ENCODE measurements at places on chromosomes 2 and 18. TPM values are rescaled to one million over a fixed set of nuclear protein-coding genes. Genes with fewer than 3 reads are reported as not detected.

- no peak overlapping the region for H3K4me3 ChIP-seq
- no peaks in the 10 kb centered on the region for H3K4me1 ChIP-seq
- no peak for DNase-seq
Measured at GRCh38 chr2:129777762-129778583, 201.5 kb upstream of the RAB6C start.

GRCh38 chr2:43233218-43234212 is 7.1 kb upstream of the ZFP36L2 start:
- no peak overlapping the region for H3K4me3 ChIP-seq
- no peak for DNase-seq
- peak overlapping the region; percentile 31 for H3K27ac ChIP-seq
- peaks cover 14% of the 10 kb centered on the region for H3K36me3 ChIP-seq
- peaks cover 26% of the 10 kb centered on the region for H3K4me1 ChIP-seq
- no peaks in the 10 kb centered on the region for H3K27me3 ChIP-seq

The TMEM87B gene
- total RNA-seq = 22.7 TPM

- H3K27me3 ChIP-seq = no peaks in the 10 kb centered on the region
- no peaks in the 10 kb centered on the region for H3K36me3 ChIP-seq
- H3K4me1 ChIP-seq = no peaks in the 10 kb centered on the region
- H3K4me3 ChIP-seq = no peak overlapping the region
Measured at GRCh38 chr2:199220920-199221319, 236.8 kb downstream of the SATB2 start.

- no peak for DNase-seq
- no peak overlapping the region for H3K27ac ChIP-seq
- H3K36me3 ChIP-seq = no peaks in the 10 kb centered on the region
- no peak overlapping the region for H3K4me3 ChIP-seq
Measured at GRCh38 chr2:211568439-211568838, 970.2 kb downstream of the ERBB4 start.

DNA sequence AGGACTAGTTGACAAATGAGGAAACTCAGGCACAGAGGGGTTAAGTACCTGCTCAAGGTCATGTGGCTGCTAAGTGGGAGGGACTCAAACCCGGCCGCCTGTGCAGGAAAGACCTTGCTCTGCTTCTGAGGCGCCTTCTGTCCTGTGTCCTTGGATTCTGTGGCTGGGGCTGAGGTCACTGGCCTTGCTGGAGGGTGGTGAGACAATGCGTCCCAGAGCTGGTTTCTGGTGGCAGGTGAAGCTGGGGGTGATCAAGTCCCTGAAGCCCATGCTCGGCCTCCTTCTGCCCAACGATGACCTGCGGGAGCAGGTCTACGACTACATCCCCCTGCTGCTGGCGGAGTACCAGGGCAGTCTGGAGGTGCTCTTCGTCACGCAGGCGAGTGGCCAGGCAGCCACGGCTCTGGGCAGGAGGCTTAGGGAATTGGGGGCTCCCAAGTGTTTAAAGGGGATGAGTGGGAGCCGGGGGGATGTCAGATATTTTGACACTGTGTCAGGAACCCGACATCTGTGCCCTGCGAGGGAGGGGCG is 16.1 kb downstream of the MROH2A start:
- H3K27ac ChIP-seq = no peak overlapping the region
- no peaks in the 10 kb centered on the region for H3K27me3 ChIP-seq
- no peaks in the 10 kb centered on the region for H3K36me3 ChIP-seq

- H3K36me3 ChIP-seq = no peaks in the 10 kb centered on the region
- H3K27me3 ChIP-seq = peaks cover 4% of the 10 kb centered on the region
- H3K4me3 ChIP-seq = no peak overlapping the region
- H3K27ac ChIP-seq = no peak overlapping the region
Measured at GRCh38 chr2:6685447-6685846, 180.3 kb downstream of the CMPK2 start.

- H3K27me3 ChIP-seq = peaks cover 10% of the 10 kb centered on the region
- no peak overlapping the region for H3K4me3 ChIP-seq
- H3K4me1 ChIP-seq = no peaks in the 10 kb centered on the region
- H3K27ac ChIP-seq = no peak overlapping the region
- no peak for DNase-seq
Measured at GRCh38 chr2:16763493-16763899, 97.9 kb upstream of the CYRIA start.

The ZNF24 gene
- total RNA-seq = 46.9 TPM

The FSIP2 gene
- 0.17 TPM for total RNA-seq

The FAP gene
- total RNA-seq = not detected

DNA sequence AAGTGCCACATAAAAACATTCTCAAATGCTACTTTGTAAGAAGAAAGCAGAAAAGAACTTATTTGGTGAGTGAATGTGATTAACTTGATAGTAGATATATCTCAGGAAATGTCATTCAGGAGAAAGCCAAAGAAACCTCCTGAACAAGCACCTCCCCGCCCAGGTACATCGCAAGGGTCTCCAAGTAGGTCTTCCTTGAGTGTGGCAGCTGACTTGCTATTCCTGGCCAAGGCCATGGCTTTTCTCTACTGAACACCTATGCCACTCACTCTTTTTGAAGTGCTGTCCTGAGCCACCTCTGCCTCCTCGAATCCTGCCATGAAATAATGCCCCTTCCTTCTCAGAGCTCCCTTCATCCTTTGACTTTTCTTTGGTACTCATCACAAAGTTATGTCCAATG is 54.0 kb downstream of the NDUFA10 start:
- peaks cover 68% of the 10 kb centered on the region for H3K36me3 ChIP-seq
- no peaks in the 10 kb centered on the region for H3K27me3 ChIP-seq
- H3K4me3 ChIP-seq = no peak overlapping the region
- no peak for DNase-seq

The UPP2 gene
- total RNA-seq = not detected

The PAX8 gene
- 0.74 TPM for total RNA-seq

DNA sequence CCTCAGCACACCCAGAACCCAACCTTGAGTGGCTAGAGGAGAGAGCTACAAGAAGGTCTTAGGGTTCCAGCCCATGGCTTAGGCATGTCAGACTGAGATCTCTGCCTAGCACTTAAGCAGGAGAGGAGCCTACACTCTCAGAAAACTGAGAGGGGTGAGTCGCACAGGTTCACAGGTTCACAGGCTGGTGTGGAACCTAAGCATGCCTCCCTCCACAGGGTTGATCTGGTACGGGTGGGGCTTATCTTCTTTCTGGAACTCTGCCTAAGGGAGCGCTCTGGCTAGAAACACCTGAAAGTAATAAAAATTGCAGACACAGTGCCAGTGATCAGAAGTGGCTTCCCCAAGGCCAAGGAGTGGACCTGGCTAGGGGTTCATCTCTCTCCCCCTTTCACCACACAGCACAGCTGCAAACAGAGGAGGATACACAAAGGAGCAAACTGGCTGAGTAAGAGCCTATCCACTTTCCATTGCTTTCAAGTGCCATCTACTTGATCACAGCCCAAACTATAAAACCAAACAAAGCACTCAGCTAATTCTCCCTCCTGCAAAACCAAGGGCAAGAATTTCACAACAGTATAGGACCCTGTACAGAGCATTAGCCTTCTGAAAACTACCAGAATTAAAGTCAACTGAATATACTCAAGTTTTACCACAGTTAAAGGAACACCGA is 481.9 kb upstream of the SETBP1 start:
- no peak overlapping the region for H3K27ac ChIP-seq
- no peak for DNase-seq
- no peaks in the 10 kb centered on the region for H3K36me3 ChIP-seq

DNA sequence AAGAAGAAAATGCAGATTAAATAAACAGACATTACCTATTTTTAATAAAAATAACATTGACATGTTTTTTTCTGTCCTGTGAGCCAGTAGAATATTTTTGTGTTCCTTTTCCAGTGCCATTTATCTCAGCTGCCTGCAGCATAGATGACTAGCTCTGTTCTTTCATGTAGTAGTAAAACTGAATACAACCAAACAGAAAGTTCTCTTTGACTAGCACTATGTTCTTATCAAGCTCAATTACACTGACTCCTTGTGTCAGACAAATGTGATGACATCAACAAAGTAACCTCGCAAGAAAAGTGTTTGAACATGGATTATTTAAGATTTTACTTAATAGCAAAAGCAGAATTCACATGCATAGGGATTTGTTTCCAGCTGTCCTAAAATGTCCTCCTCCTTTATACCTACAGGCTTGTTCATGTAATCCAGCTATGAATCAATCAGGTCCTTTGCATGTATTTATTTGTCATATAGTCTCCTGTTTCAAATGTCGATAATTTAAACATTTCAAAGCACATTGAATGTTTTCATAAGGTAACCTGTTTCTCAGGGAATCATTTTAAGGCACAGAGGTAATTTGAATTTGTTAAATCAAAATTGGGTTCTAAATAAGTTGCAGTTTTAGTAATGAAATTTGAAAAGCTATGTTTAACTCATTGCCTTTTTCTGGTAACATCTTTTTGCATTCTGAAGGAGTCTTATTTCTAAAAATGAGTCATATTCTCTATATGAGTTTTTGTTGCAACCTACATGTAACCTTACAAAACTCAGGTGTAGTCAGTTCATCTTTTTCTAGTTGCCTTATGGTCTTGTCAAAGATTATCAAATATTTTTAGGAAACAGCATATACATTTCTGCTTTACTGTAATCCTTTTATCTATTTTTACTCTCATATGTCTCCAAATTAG is 215.3 kb upstream of the GULP1 start:
- no peaks in the 10 kb centered on the region for H3K27me3 ChIP-seq
- no peak for DNase-seq
- H3K27ac ChIP-seq = no peak overlapping the region
- no peaks in the 10 kb centered on the region for H3K36me3 ChIP-seq
- no peaks in the 10 kb centered on the region for H3K4me1 ChIP-seq

DNA sequence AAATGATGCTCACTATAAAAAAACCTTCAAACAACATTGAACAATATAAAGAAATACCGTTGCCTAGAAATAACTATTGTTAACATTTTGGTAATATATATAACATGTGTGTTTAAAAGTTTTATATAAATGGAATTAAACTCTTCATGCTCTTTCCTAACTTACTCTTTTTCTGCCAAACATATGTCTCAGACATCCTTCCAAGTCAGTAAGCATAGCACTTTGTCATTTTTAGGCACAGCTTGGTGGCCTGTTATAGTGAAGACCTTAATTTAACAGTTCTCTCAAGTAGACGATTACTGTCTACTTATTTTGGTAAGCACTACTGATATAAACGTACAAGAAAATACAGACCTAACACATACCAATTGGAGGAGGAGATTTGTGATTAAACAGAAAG is 23.9 kb downstream of the ABCG5 start:
- H3K4me3 ChIP-seq = no peak overlapping the region
- H3K4me1 ChIP-seq = no peaks in the 10 kb centered on the region
- no peak for DNase-seq
- no peaks in the 10 kb centered on the region for H3K27me3 ChIP-seq
- H3K36me3 ChIP-seq = no peaks in the 10 kb centered on the region

DNA sequence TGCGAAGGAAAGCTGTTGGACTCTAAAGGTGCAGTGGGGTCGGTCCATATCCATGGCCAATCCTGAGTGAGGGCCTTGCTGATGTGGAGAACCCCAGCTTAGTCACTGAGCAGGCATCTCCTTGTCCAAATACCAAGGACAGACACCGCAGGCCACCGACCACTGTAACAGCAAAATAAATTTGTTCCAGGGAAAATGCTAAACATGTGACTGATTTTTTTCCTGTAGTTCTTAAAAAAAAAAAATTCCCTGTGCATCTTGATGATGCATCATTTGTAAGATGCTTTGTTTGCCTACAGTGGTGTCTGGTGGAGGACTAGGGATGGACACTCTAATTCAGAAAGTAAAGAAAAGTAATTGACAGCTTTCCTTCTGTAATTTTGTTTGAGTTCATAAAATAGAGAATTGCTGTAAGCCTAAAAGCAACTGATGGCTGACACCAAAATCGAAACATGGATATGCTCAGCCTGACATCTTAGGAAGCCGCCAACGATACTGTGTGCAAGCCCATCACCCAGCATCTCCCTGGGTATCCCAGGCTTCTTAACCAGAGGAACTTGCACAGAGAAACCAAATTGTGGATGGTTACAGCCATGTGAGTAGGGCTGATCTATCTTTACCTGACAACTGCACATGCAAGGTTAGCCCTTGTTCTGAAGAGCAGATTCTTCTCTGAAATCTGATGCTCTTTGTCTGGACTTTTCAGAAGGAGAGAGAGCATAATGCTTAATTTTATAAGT is 188.6 kb downstream of the ARL4C start:
- peaks cover 60% of the 10 kb centered on the region for H3K4me1 ChIP-seq
- no peak overlapping the region for H3K4me3 ChIP-seq
- no peak for DNase-seq
- H3K36me3 ChIP-seq = peaks cover 24% of the 10 kb centered on the region

The KIF1A gene
- 0.40 TPM for total RNA-seq

DNA sequence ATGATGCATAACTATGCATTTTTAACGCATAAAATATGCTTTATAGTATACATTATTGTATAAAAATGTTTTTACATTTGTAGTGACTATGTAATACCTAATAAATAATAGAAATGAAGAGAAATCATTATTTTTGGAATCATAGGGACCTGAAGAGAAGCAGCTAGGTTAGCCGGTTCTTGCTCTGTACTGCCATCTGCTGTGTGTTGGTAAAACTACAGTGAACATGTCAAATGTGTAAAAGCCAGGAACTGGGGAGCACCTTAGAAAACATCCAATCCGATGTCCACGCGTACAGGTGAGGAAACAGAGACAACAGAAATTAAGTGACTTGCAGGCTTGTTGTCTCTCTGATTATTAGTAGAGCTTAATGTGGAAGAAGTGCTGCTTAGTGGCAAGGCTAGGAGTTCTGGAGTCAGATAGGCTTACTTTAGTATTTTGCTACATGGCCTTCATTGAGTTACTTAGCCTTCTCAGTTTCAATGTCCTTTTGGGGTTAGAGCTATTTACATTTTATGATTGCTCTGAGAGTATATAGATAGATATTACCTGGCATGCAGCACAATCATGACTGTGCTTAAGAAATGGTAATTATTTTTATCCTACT is 386.5 kb downstream of the DLGAP1 start:
- H3K4me3 ChIP-seq = no peak overlapping the region
- H3K27ac ChIP-seq = no peak overlapping the region
- peak; percentile 48 for DNase-seq
- peaks cover 2% of the 10 kb centered on the region for H3K27me3 ChIP-seq
- no peaks in the 10 kb centered on the region for H3K36me3 ChIP-seq
- H3K4me1 ChIP-seq = no peaks in the 10 kb centered on the region
